ENCODE measurements at places on chromosomes 1 and 21. TPM values are rescaled to one million over a fixed set of nuclear protein-coding genes. Genes with fewer than 3 reads are reported as not detected.

Gene ARTN
- total RNA-seq: not detected

Gene ASCL5
- total RNA-seq: not detected

- DNase-seq: no peak
Observed at GRCh38 chr1:59698386-59698785, 116.4 kb upstream of the HOOK1 start.

DNA sequence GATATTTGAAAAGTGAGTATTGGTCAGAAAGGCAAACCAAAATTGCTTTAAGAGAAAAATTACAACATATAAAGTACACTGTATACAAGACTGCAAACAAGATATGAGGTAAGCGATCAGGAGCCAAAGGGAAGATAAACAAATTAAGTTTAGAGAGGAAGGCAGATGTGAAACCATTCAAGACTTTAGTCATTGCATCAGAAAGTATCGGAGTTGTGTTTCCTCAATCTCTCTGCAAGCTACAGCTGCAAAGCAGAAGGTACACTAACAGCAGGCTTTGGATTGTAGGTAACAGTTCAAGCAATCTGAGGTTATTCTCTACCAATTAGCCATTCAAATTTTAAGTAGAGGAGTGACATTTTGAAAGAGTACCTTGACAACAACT is 21.3 kb upstream of the TLCD4 start:
- no peak for DNase-seq

Measured in HT1080 (cell line).